ENCODE measurements at places on chromosomes 13 and 19.

DNA sequence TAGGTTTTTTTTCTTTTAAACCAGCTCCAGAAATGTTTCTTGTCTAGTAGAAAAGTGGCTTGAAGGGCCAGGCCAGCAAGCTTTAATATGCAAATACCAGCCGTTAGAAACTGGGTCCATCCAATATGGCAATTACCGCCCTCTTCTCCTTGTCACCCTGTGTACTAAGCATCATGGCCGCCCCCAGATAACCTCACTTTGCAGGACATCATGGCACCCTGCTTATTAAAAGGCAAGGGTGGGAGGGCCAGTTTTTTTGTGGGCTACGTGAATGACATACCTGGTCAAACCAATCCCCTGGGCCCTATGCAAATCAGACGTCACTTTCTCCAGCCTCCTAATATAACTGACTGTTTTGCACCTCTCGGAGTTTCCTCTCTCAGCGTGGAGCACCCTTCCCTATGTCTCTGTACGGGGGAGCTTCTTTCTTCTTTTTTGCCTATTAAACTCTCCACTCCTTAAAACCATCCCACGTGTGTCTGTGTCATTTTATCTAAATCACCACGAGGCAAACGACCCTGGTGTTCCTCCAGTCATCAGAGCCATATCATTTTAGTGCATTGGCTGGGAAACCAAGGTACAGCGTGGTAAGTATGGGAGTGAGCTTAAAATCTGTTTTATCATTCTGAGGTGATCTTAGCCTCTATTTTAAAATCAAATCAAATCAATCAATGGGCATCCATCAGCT is 27.7 kb downstream of the OXGR1 start:
- DNase-seq, result no peak

- no peak for DNase-seq
Observed at GRCh38 chr19:43731846-43732245, 16.0 kb downstream of the IRGC start.

DNA sequence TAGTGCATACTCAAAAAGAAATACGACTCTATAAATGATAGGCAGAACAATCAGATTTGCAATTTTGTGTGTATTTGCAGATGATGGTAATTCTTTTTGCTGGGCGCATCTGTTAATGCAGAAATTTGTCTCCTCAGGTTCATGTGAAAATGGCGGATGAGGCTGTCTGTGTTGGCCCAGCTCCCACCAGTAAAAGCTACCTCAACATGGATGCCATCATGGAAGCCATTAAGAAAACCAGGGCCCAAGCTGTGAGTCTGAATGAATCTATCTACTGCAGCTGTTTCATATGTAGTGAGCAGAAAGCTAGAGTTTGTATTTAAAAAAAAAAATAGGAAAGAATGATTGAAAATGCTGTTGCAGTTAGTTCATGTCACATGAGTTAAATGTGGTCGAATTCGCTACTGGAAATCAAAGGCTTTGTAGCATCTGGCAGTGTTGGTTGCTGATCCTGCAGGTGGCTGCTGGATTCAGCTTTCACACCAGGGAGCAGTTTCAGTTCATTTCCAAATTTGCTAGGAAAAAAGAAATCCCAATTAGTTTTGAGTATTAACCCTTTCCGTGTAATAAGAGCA is 66.0 kb downstream of the PCCA start:
- DNase-seq, result no peak

DNA sequence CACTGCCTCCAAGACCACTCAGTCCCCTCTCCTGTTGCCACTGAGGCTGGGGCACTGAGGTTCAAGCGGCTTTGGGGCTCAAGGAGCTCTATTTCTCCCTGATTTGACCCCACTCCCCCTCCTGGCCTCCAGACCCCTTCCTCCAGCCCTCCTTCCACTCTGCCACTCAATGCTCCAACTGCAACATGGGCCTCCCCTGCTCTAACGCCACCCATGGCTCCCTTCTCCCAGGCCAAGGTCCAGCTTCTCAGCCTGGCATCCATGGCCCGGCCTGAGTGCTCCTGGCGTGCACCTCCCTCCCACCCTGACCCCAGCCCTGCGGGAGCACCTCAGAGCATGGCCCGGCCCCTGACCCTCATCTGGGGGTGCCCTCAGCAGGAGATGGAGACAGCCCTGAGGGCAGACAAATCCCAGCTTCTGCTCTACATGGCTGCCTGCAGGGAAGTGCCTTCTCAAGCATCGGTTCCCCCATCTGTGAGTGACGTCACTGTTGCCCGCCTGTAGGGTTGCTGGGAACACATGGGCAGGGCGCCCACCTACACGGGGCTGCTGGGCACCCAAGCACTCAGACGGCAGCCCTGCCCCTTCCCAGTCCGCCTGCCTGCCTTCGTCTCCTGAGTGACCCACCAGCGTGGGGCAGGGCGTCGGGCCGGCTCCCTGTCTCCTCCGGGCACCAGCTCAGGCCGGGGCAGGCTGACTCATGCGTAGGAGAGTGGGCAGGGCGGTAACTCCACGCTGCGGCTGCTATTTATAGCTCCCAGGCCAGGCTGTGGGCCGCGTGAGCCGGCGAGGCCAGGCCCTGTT is 1.6 kb upstream of the DIRAS1 start:
- DNase-seq, result peak; percentile 48

DNA sequence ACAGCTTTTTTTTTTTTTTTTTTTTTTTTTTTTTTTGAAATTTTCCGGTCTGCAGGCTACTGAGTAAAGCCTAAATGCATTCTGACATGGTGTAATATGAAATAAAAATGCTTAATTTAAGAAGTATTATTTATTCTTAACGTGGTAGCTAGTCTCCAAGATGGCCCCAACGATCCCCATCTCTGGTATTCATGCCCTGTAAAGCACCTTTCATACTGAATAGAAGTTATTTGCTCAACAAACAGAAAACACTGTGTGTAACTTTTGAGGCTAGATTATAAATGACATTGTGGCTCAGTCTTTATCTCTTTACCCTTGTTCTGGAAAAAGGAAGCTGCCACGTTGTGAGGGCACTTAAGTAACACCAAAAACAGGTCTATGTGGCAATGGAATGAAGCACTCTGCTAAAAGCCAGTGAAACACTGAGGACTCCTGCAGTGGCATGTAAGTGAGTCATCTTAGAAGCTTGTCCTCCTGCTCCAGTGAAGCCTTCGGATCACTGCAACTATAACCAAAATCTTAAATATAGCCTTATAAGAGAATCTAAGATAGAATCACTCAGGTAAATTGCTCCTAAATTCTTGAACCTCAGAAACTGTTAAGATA is 128.7 kb downstream of the UGGT2 start:
- no peak for DNase-seq

DNA sequence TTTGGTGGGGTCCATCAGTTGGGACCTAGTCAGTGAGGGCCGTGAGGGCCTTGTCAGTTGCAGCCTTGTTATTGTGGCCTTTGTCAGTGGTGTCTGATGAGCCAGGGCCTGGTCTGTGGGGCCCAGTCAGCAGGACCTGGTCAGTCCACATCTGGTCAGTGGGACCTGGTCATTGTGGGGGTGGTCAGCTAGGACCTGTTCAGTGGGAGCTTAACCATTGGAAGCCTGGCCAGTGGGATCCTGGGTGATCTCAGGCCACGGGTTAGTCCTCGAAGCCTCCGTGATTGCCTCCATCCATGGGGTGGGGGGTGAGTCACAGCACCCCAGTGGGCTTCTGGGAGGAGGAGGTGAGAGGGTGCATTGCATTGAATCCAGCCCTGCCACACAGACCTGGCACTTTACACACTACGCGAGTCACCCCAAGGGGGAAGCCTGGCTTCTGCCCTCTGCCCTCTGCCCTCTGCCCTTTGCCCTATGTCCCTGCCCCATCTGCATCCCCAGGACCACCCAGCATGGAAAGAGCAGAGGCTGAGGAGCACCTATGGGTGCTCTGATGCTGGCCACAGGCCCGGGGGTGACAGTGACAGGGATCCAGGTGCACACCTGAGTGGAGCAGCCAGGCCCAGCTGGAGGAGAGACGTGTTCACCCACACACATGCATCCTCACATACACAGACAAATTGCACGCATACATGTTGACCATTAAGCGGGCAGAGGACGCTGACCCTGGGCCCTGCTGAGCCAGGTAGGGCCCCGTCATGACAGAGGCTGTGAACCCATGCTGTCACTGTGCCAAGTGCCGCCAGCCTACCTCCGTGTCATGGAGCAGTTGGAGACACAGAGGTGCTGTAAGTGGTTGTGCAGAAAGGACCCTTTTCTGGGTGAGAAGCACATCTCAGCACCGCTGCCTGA is 59.8 kb upstream of the TPM4 start:
- DNase-seq, result no peak

- DNase-seq, result no peak
Observed at GRCh38 chr19:5099701-5100221, 130.8 kb downstream of the KDM4B start.

DNA sequence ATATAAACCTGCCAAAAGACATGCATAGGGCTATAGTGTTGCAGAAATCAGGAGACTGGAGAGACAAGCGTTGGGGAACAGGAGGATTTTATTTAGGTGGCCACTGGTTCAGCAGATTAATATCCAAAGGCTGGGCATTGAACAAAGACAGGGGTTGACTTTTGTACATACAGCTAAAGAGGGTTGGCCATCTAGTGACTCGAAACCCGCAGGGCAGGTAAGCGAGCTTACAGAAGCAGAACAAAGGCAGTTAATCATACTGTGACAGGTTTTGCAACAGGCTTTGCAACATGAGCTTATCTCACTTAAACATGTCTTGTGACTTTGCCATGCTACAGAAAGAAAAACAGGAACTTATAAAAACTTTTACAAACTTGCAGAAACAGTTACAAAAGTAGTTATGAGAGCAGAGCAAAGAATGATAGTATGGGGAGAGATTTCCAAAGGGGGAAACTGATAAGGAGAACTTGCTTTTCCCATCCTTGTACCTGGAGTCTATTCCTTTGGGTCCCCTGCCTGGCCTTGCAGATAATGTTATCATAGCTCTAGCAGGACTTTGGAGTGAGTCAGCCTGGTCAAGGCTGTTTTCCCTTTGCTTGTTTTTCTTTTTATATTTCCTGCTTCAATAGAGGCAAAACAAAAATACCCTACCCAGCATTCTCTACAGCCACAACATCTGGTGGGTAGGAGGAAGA is 234.2 kb downstream of the PCDH17 start:
- no peak for DNase-seq

- DNase-seq, result no peak
Observed at GRCh38 chr19:55249841-55250240, 9.0 kb downstream of the PPP6R1 start.

Measured in omental fat pad (tissue), 4 donors.